CD4-positive, alpha-beta T cell treated with Interleukin-17A for 4 hours (primary cell): ENCODE measurements at places on chromosomes 7 and 10.

- DNase-seq, result no peak
Observed at GRCh38 chr7:25495342-25496250, 267.3 kb upstream of the NPVF start.

- DNase-seq, result no peak
Observed at GRCh38 chr7:69693042-69693441, 94.8 kb downstream of the AUTS2 start.

GRCh38 chr7:155252892-155253501 is 44.7 kb upstream of the INSIG1 start:
- no peak for DNase-seq

DNA sequence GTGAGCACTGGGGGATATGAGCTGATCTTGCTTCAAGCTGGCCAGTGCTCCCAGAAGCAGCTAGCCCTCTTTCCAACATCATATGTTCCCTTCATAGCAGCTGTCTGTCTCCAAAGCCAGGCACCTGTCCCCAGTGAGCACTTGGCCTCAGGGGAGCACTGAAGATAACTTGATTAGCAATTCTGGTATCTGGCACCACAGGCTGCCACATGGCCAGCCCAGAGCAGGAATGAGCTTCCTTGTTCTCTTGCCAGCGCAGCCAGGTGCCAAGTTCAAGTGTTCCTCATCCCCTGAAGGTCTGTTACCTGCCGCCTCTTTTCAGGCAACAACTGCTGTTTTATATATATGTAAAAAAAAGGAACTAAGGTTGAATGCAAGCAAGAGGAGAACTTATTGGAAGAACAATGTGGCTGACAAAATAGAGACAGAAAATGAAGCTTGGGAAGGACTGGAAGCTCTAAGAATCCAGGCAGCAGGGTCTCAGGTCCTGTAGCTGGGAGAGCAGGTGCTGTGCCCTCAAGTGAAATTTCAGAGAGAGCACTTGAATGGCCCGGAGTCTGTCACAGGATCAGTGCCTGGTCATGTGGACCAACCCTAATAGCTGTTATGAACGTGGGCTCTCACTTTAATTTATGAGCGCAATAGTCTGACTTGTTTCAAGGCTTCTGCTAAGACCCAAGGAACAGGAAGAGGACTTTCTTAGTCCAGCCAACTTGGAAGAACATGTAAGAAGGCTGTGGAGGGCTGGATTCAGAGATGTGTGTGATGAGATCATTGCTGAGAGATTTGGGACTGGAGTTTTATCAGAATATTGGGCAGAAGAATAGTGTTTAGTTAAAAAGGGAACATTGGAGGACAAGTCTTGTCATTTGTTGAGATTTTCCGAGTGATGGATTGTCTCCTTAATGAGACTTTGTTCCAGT is 267.2 kb downstream of the GLRX3 start:
- DNase-seq, result no peak

DNA sequence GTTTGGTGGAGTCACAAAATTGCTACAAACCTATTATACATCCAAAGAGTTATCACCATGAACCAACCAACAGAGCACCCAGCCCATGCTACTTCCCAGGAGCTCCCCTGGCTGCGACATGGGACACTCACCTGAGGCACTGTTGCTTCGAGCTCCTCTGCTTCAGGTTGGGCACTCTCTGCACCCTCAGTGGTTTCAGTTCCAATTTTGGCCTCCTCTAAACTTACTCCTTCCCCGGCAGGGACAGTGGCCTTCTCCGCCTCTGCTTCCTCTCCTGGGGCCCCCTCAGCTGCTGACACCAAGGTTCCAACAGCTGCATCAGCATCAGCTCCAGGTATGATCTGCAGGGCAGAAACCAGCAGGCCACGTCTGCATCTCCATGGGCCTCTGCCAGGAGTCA is 120.4 kb upstream of the TARP start:
- DNase-seq, result no peak

DNA sequence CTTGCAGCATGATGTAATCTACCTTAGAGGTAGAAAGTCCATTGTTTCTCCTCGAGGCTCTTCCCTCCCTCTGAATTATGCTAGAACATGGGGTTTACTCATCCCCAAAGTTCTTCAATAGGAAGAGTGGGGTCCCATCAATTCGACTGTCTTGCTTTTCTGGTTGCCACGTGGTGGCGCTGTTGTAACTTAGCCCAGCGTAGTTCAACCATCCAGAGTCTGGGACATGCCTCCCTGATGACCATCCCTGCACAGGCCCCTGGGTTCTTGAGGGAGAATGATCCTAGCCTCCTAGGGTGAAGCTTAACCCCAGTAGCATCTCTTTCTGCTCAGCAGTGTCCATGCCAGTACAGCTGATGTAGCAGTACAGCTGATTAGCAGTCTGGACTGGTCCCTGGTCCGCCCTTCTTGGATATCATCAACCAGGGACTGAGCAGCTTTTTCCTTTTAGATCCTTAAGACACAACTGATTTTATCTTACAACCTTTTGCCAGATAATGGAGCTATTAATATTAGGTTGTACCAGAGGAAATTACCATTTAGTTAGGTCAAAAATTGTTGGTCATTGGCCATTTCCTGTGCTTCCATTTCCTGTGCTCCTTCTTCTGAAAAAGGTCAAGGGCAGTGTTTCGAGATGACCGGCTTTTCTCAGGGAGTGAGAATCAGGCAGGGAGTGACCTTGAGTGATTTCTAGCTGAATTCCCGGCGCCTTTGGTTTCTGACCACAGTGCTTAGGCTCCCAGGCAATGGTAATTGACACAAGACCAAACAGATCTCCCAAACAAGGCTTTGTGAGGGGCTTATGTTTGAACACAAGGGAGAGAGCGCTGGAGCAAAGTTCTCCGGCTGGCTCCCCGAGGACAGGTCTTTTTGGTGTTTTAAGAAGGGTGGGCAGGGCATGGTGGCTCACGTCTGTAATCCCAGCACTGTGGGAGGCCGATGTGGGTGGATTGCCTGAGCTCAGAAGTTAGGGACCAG is 65.4 kb downstream of the TACC2 start:
- DNase-seq, result no peak
